ENCODE measurements at places on chromosomes 7 and 10.

GRCh38 chr10:88840881-88841280 lies 10.8 kb downstream of the ANKRD22 start:
- DNase-seq, result no peak

GRCh38 chr10:30997536-30998235 lies 34.0 kb downstream of the ZNF438 start:
- DNase-seq, result no peak

GRCh38 chr10:120075349-120075748 lies 182.8 kb downstream of the SEC23IP start:
- DNase-seq, result no peak

DNA sequence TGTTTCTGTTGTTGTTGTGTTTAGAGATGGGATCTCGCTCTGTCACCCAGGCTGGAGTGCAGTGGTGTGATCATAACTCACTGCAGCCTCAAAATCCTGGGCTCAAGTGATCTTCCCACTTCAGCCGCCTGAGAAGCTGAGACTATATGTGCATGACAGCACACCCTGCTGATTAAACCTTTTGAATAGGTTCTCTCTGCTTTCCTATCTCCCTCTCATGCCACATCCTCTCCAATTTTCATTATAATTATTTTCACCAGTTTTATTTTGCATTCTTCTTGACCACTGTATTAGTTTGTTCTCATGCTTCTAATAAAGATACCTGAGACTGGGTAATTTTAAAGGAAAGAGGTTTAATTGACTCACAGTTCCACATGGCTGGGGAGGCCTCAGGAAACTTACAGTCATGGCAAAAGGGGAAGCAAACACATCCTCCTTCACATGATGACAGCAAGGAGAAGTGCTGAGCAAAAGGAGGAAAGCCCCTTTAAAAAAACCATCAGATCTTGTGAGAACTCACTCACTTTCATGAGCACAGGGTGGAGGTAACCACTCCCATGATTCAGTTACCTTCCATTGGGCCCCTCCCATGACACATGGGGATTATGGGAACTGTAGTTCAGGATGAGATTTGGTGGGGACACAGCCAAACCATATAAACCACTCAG lies 12.9 kb downstream of the AGK start:
- DNase-seq, result no peak

DNA sequence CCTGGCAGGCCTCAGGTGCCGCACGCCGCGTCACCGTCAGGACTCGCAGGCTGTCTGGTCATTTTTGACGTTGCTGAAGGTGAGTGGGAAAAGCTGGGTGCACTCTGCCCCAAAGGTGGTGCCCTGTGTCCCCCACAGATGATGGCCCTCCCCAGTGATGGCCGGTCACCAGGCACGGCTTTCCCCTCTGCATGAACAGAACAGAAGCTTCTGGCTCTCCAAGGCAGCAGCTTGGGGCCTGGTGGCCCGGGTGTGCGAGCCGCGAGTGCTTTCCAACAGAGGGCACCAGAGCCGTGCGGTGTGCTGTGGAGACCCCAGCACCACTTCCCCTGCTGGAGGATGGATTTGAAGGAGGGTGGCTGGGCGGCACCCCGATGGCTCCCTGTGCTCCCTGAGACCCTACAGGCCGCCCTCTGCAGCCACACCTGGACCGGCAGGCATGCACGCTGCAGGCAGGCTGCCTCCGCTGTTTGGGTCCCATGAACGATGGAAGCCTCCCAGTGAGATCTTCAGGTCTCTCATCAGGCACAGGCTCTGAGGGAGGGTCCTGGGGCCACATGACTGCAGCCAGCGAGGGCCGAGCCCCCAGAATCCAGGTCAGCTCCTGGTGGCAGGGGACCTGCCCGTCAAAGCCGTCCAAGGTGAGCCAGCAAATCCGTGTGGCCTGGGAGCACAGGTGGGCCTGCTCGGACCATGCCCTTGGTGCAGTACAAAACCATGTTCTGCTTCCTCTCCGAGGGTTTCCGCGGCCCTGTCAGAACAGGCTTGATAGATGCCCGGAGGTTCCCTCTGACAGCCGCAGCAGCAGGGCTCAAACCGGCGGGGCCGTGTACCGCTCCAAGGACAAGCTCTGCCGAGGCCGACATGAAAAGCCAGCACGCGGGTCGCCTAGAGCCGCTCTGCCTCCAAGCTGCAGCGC lies 195.4 kb downstream of the EBF3 start:
- DNase-seq, result no peak

DNA sequence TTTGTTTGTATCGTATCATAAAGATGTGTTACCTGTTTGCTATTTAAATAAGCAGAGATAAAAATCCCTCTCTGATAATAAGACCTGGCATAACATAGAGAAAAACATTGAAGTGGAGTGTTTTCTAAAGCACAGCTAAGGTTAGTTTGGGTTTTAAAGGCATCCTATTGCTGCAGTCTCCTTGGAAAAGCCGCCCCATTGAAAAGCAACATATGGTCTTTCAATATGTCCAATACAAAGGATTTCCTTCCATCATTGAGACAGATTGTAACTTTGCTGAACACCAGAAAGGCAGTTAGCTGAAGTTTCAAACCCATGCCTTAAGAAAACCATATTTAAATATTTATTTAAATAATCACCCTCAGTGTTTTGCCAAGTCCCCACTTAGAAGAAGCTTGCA lies 898.5 kb upstream of the KCND2 start:
- DNase-seq, result no peak

- no peak for DNase-seq
Measured at GRCh38 chr10:125231813-125232475, 71.6 kb upstream of the CTBP2 start.

All from ovary (tissue), 10 donors.